ENCODE measurements at places on chromosomes 7 and 10.

DNA sequence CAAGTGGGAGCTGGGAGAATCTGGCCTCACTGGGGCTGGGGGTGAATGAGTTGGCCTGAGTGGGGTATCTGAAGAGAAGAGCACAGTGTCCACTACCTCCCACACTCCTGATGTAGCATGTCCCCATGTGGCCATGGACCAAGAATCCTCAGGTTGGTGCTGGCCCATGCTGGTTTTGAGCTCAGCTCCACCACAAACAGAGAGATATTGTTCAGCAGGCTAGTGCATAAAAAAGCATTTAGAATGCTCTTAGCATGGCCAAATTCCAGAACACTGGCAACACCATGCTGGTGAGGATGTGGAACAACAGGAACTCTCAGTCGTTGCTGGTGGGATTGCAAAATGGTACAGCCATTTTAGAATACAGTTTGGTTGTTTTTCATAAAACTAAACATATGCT is 61.4 kb downstream of the FRMPD2 start:
- DNase-seq: no peak

- no peak for DNase-seq
Measured at GRCh38 chr7:34109936-34110780, 204.8 kb downstream of the BMPER start.

DNA sequence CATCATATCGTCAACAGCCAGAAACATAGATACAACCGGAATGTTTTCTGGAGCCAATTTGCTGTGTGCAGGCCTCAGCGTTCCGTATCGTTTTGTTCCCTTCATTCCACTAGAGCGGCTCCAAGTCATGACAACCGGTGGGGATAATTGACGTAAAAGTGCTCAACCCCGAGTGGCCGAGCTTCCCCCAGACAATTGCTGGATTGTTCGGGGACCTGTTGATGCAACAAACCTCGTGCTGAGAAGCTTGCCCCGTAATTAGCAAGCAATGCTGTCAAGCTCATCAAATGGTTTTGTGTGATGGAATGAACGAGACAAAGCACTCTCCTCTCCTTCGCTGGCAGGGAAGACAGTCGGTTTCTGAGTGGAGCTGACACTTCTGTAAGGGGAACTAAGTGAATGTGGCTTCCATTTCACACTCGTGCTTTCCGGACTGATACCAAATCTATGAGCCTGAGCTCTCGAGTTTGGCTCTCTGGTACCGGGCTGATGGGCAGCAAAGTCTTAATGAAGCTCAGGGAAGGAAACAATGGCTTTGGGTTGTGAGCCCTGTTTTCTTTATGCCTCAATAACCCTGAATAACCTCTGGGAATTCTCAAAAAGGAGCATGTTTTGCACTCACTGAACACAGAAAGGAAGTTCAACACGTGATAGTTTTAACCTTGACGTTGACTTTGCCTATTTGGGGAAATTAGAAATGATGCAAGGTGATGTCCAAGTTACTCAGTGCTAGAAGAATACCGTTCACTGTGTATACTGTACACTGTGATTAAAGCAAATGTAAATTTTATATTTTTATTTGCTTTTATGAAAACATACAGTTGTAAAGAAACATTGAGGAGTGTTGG is 220.5 kb downstream of the BAMBI start:
- DNase-seq: no peak

DNA sequence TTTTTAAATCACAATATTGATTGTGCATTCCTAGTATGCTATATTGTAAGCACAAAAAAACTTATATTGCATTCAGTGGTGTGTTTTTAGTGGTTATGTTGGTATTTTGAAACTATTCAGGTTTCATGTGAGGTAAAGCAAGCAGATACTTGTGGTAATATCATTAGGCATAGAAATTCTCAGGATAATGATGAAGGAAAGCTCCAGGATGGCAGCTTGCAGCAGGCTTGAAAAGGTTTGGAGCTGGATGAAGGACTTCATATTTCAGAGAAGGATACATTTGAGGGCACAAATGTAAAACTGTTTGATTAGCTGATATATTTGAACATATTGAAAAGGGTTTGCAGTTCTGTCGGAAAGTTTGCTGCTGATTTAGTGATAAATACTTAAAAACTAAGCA is 17.5 kb downstream of the TRIM24 start:
- DNase-seq: no peak

DNA sequence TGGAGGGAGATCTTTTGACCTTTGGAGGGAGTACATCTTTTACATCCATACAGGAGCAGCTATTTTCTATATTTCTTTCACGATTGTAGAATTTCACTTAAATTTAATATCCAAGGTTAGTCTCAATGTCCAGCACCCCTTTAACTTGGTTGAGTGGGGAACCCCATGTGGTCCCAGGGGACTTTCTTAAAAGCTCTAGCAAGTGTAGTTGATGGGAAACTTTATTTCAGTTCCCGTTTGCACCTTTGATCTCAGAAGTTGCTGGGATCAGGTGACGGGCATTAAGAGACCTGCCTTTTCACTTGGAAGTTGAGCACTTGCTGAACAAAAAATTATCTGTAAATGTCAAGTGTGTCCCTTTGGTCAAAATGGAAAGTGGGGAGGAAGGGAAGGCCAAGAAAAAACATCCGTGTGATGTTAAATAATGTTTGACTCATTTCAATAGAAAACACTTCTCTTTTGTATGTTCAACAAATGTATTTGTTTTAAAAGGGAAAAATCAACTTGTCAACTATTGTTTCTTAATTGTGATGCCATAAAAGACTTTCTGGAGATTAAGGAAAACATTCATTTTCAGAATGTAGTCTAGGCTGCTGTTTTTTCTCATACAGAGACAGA is 370.1 kb upstream of the GALNT17 start:
- no peak for DNase-seq

DNA sequence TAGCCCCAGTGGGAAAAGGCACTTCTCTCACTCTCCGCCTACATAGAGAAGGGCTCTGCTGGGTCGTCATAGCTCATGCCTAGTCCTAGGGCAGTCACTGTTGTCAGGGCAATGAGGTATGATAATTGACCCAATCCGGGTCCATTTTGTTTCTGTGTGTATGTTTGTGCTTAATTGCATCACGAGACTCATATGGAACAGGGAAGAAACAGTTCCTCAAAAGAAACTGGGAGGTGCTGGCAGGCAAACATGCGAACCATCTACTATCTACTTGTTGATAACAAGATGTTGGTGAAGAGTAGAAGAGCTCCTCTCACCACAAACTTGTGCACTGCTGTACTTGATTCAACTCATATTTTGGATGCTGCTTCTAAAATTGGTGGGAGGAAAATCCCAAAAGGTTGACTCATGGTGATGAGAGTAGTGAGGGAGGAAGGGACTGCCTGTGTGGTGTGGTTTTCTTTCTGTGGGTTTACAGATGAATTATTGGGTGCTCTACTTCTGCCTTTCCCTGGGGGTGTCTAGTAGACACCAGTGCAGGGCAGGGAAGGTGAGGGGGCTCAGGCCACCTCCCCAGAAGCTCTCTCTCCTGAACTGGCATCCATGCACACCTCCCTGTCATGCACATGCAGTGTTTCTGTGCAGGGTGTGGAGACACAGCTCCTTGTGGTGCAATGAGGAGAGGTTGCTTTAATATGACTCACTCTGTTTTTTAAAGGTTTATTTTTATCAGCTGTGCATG is 29.4 kb downstream of the LSMEM1 start:
- DNase-seq: no peak

- no peak for DNase-seq
Measured at GRCh38 chr7:131952365-131952764, 395.9 kb upstream of the PODXL start.
